ENCODE measurements at places on chromosomes 5 and 9.

DNA sequence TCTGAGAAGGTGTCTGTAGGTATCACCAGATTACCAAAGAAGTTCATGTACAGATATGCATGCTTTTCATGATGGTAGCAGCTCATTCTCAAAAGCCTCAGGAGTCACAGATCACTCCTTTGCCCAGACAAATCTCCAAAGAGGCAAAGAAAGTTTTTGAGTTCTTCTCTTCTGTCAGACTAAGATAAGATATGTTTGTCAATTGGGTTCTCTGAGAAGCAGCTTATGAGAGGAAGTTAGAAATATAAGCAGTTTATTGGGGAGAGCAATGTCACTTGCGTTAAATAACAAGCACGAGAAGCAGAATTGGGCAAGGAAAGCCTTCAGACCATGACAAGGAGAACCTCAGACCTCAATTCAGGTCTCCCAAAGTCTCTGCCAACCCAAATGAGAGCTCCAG is 219.2 kb upstream of the KLF4 start:
- DNase-seq, result no peak

DNA sequence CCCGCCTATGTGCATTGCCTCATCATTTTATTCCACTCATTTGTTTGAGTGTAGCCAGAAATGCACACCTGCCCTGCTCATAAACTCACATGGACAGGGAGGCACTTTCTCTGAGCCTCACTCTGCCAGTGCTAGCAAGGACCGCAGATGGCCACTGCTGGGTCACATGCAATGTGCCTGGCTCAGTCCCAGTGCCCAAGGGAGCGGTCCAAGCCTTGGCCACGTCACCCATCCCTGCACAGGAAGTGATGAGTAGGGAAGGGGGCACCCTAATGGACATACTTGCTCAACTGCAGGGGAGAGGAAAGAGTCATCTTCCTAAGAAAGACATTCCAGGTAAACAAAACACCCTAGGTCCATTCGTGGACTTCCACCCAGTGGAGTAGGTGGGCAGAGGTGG is 630.9 kb downstream of the IRX1 start:
- DNase-seq, result no peak

- DNase-seq, result no peak
These were observed 55.3 kb upstream of the MTAP start for GRCh38 chr9:21747175-21747574.

DNA sequence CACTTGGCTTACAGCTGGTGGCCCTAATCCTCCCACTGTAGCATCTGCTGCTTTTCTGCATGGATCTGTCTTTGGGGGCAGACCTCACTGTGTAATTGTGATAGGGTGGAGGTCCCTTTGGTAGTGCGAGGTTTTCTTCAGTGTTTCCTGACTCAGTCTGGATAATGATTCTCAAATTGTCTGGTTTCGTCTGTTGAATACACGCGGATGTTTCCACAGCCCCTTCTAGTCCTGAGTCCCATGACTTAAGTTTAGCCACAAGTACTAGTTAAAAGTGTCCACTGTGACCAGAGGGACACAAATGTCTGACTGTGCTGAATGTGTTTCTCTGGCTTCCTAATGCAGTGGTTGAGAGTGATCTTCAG is 70.5 kb downstream of the LMNB1 start:
- no peak for DNase-seq

GRCh38 chr5:1124205-1125029 is 12.6 kb upstream of the SLC12A7 start:
- no peak for DNase-seq

DNA sequence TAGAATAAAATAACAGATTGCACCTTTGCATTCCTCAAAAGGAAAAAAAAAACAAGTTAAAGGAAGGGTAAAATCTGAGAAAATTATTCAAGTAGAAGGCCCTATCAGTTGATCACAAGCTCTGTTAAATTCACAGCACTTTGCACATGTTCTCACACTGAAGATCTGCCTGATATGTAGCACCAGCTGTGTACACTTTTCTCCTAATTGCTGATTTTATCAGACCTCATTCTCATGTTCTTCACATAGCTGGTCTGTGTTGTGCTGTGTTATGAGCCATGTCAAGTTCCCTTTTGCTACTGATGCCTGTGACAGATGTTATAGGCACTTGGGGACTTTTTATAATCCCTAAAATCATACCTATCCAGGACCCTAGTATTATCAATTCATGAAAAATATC is 390.4 kb upstream of the PRR16 start:
- DNase-seq, result no peak

- no peak for DNase-seq
These were observed 23.5 kb downstream of the MED10 start for GRCh38 chr5:6354848-6355247.

- DNase-seq, result no peak
These were observed 65.0 kb downstream of the C9orf152 start for GRCh38 chr9:110142868-110143481.

GRCh38 chr9:12604164-12604821 is 88.9 kb upstream of the TYRP1 start:
- DNase-seq, result no peak

DNA sequence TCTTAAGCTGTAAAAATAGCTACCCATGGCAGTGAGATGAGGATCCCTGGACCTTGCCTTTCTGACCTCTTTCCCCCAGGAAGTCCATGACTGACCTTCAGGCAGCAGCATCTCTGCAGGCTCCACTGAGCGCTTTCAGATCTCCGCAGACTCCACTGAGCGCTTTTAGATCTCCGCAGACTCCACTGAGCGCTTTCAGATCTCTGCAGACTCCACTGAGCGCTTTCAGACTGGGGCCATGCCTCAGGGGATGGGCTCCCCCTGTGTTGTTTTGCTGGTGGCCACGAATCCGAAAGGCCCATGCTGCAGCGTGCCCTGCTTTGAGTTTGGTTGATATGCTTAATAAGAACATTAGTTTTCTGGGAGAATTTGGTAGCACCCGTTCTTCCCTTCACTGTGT is 254.2 kb downstream of the FANCC start:
- no peak for DNase-seq

DNA sequence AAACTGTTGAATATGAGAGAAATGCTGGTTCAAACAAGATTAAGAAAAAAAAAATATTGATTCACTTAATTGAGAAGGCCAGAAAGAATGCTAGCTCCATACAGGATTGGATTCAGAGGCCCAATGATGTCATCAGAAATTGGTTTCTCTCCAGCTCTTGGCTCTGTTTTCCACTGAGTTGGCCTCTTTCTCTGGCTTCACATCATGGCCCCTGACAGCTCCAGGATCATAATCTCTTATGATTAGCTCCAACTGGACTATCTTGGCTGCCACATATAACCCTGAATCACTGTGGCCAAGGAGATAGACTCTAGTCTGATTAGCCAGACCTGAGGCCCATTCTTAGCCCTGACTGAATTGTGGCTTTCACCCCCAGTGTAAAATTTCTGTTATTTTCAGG is 244.7 kb upstream of the GRAMD2B start:
- no peak for DNase-seq

DNA sequence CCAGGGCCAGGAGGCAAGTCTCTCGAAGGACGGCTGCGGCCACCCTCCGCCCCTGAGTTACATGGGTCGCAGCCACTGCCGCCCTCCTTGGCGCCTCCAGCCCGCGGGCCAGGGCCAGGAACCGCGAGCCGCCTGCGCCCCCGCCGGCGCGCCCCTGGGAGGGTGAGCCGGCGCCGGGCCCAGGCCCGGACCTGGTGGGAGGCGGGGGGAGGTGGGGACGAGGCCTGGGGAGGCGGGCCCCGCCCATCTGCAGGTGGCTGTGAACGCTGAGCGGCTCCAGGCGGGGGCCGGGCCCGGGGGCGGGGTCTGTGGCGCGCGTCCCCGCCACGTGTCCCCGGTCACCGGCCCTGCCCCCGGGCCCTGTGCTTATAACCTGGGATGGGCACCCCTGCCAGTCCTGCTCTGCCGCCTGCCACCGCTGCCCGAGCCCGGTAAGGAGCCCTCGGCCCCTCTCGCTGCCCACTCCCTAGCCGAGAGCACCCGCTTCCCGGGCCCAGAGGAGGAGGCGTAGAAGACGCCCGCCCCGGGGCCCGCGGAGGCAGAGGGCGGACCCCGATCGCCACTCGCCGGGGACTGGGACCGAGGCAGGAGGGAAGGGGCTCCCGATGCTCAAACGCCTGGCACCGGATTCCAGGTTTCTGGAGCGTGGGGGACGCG is at the start of gene ASS1:
ASS1 (plus strand) TSS at position 397 of the 657 bp plus-strand sequence. CDS start 7,268 bp downstream, outside the sequence.
- DNase-seq, result peak; percentile 55

GRCh38 chr9:15722888-15723287 is 170.0 kb downstream of the CCDC171 start:
- no peak for DNase-seq

DNA sequence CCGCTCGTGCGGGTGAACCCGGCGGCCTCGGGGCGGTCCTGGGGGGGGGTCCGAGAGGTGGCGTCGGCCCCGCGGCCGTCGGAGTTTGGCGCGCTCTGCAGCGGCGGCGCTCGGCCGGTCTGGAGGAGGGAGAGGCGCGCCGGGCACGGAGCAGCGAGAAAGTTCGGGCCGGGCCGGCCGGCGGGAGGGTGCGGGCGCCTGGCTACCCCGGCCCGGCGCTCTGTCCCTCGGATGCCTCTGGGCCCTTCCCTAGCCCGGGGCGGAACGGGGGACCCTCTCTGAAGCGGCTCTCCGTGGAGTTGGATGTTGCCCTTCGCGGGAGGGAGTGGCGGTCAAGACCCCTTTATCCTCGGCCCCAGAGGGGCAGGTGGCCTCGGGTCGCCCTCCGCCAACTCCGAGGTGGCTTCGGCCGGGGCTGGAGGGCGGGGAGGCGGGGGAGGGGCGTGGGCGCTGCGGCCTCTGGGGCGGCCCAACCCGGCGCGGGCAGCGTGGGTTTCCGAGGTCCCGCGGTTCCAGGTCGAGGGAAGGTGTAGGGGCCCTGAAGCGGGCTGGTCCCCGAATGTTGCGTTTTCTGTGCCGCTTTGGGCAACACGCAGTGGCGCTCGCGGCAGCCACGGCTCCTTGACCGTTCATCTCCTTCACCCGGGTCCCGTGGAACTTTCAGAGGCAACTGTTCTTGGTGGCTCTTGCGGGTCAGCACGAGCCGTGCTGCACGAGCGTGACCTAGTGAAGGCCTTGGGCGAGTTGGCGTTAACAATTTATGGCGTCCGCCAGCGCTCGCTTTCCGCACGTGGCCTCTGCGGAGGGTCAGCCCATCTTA is 290.5 kb downstream of the DOCK8 start:
- DNase-seq, result no peak

- DNase-seq, result peak; percentile 22
These were observed at the start of gene FAM169A for GRCh38 chr5:74865804-74866595. FAM169A (minus strand) TSS chr5:74866387; CDS start chr5:74841676, 24,711 bp downstream.

DNA sequence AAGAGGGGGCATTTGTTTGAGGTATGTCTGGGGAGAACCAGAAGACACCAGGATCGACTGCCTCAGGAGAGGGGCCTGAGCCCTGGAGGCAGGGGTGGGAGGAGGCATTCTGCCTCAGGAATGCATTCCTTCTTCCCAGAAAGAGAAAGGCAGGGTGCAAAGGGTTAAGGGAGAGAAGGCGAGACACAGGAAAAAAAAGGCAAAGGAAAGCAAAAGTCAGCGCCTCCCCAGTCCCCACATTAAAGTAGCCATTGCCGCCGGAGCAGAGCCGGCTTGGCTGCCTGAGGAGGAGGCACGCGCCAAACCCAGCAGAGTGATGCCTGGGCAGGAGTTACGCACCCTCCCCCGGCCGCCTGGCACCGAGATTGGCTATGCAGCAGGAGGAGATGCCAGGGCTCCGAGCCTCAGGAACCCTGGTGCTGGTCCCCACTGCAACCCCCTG is 123.8 kb upstream of the PHYKPL start:
- DNase-seq, result no peak

GRCh38 chr5:174246743-174247142 is 201.2 kb downstream of the NSG2 start:
- DNase-seq, result no peak

DNA sequence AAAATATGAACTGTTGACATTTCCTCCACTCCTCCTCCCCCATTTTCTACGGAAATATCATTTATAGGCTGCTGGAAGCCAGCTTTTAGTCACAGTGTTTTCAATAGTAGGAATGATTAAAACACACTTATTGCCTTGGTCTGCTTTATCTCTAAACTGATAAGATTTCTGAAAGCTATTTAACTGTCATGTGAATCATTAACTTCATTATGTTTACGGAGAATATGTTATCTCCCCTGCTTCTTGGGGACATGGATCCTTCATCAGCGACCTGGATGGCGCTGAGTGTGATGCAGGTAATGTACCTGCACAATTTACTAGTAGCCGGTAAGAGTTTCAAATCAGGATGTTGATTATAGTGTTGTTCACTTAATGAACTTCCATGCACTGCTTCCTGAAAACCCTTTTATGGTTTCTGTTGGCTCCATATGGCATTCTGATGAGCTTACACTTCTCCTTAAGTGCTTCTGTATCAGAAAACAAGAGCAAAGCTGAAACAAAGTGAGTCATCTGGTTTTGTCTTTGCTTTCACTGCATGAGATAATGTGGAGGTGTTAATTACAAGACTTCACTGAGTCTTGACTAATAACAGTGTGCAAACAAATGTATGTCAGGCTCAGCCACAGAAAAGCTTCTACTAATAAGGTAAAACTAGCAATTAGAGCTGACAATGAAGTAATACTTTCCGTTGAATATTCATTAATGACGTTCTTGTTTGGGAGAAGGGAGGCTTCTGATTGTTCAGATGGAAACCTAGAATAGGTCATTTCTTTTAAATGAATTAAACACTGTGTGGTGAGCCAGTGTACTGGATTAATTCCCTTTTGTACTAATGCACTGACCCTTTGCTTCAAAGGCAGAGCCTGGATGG is 162.4 kb upstream of the ZNF608 start:
- DNase-seq, result no peak

- no peak for DNase-seq
These were observed 35.3 kb downstream of the MPDZ start for GRCh38 chr9:13244181-13244580.

DNA sequence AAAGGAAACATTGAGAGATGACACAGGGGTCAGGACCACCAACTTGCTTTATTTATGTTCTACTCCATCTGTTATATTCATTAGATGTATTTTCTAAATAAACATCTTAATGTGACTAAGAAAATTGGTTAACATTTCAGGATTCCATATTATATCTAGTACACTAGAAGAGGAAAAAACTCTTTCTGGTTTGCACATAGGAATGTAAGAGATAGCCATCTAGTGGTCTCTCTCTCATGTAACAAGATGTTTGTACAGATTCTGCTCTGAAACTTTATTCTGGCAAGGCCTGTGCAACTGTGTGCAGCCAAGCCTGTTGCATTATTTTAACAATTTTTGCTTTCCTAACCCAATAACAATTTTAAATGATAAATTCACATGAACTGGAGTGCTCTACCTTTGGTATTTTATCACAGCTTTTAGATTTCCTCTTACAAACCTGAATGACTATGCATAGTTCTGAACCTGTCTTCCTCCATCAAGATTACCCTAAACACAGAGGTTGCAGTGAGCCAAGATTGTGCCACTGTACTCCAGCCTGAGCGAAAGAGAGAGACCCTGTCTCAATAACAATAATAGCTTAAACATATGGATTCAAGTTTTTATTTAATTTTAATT is 148.2 kb downstream of the GIN1 start:
- no peak for DNase-seq

- DNase-seq, result no peak
These were observed 74.1 kb upstream of the PTPRD start for GRCh38 chr9:10686943-10687342.

- no peak for DNase-seq
These were observed 211.1 kb downstream of the ICE1 start for GRCh38 chr5:5633579-5633978.

All from activated T-cell treated with anti-CD3 and anti-CD28 coated beads for 4 hours (primary cell).